ENCODE measurements at places on chromosomes 4 and X.

- no peak for DNase-seq
Measured at GRCh38 chr4:145546175-145546915, 64.7 kb downstream of the SMAD1 start.

DNA sequence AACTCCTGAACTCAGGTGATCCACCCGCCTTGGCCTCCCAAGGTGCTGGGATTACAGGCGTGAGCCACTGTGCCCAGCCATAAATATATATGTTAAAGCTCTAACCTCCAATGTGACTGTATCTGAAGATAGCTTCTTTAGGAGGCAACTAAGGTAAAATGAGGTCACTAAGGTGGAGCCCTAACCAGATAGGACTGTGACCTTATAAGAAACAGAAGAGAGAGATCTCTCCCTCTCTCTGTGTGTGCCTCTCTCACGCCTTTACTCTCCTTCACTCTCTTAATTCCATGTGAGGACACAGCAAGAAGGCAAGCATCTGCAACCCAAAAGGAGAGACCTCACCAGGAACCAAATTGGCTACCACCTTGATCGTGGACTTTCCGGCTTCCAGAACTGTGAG lies 926 bp upstream of the MAGIX start:
- no peak for DNase-seq

DNA sequence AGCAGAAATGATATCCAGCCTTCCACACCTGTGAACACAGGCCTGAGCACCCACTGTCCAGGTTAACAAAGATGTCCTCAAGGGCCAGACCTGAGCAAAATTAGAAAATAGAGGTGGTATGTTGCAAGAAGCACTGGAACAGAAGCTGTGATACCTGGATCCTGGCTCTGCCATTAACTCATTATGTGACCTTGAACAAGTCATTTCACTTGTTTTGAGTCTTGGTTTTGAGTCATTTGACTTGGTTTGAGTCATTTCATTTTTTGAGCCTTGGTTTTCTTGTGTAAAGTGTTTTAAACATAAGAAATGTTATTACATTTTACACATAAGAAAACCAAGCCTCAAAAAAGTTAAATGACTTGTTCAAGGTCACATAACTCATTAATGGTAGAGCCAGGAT lies 2.9 kb upstream of the NWD2 start:
- DNase-seq, result no peak

DNA sequence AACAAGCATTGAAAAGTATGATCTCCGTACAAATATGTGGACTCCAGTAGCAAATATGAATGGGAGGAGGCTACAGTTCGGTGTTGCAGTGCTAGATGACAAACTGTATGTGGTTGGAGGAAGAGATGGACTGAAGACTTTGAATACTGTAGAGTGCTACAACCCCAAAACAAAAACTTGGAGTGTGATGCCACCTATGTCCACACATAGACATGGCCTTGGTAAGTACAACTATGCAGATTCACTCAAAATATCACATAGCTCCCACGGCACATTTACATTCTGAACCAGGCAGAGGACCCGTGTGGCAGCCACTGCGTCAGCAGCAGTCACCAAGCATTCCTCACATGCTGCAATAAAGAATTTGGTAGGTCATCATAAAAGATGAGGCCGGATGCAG lies 41.3 kb downstream of the KLHL5 start:
- no peak for DNase-seq

- DNase-seq, result no peak
Measured at GRCh38 chrX:53379747-53380146, 42.7 kb downstream of the SMC1A start.

GRCh38 chrX:80879916-80880315 lies 70.2 kb upstream of the BRWD3 start:
- DNase-seq, result no peak

DNA sequence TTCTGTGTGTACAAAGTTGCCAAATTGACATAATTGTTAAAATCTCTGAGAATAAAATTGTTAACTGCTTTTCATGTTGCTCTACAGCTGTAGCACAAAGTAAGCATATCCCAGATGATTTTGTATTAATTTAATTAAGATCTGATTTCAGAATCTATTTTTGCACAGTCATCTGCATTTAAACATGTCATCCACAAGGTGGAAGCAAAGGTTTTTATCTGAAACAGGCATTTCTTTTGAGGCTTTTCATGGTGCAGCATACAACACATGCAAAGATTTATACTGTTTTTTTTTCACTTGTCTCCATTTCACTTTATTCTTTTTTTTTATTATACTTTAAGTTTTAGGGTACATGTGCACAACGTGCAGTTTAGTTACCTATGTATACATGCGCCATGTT lies 51.2 kb downstream of the GC start:
- DNase-seq, result no peak

- no peak for DNase-seq
Measured at GRCh38 chrX:327660-328126, 9.1 kb upstream of the GTPBP6 start.

DNA sequence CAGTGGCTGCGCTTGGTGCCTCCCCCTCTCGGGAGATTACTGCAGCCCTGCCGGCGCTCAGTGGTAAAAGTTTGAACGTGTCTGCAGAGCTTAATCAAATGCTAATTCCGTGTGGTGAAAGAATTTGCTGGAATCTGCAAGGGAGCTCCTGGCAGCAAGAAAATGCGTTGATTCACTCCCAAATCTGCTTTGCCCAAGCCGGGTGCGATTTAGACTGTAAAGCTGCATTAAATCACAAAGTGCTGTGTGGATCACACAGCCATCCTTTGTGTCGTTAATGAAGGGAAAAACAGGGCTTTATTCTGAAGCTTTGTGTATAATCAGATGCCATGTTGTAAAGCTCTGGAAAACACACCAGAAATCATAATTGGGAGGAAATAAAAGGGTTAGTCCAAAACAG lies 444.1 kb downstream of the BCOR start:
- DNase-seq, result no peak

- no peak for DNase-seq
Measured at GRCh38 chr4:150943818-150944217, 71.3 kb downstream of the LRBA start.

DNA sequence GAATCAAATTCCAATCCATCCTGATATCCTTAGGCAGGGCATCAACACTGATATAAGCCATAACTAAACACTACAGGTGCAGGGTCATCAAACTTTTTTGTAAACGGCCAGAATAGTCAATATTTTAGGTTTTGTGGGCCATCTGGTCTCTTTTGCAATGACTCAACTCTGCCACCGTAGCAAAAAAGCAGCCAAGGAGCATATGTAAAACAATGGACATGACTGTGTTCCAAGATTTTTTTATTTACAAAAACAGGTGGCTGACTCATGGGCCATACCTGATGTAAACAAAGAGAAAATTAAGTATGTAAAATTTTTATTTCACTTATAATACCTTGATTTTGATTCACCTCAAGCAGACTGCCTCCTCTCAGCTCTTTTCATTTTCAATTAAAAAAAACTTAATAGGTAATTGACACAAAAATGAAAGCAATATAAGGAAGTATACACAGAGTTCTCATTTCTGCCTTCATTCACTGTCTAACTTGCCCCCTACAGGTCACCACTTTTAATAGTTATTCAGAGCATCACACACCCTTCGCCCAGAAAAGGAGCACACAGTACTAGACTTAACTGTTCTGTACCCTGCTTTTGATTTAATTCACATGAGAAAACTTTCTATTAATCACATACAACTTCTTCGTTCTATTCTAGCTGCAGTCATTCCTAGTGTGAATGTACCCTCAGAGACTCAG lies 35.3 kb upstream of the GPM6B start:
- no peak for DNase-seq

DNA sequence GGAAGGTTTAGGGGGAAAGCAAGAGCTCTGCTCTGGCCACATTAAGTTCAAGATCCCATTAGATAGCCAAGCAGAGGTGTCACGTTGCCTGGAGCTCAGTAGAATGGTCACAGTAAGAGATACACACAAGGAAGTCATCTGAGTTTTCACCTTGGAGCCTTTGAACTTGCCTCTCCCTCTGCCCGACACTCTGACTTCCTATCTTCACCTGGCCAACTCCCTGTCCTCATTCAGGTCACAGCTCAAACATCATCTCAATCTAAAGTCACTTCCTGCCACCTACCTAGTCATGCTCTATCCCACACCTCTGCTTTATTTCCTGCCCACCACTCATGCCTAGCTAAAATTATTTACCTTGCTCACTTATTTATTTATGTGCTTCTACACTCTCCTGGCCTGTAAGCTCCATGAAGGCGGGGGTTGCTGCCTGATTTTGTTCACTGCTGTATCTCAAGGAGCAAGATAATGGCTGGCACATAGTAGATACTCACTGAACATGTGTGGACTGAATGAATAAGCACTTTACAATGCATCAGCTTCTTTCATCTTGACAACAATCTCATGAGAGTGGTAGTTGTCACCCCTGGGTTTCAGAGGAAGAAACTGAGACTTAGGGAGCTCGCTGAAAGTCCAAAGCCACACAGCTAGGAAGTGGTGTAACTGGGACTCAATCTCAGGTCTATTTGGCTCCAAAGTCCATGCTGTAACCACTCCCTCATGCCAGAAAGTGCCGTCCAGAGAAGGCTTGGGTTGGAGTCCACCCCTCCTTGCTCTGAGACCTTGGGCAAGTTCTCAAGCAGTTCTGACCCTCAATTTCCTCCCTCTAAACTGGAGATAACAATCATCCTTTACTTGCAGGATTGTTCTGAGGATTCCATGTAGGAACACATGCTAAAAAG lies 40.3 kb downstream of the EFNB1 start:
- no peak for DNase-seq

GRCh38 chrX:129938081-129938480 lies 32.1 kb downstream of the UTP14A start:
- no peak for DNase-seq

GRCh38 chr4:151359576-151359975 lies 34.2 kb upstream of the SH3D19 start:
- peak; percentile 18 for DNase-seq

DNA sequence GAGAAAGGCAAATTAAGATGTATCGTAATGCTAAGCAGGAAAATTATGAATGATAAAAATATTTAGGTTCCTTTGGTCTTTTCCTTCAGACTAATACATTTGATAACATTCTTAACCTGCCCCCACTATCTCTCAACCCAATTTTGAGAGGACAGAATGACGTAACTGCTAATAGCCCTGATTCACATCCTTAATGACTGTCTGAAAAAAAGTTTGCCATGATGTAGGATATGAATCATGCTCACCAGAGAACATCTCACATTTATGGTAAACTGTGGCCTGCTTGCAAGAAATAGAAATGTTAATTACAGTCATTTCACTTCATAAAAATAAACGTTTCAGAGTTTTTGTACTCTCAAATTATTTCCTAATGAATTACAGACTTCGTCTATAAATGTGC lies 128.0 kb upstream of the VEGFC start:
- no peak for DNase-seq

- no peak for DNase-seq
Measured at GRCh38 chr4:86809809-86810208, 39.4 kb downstream of the SLC10A6 start.

DNA sequence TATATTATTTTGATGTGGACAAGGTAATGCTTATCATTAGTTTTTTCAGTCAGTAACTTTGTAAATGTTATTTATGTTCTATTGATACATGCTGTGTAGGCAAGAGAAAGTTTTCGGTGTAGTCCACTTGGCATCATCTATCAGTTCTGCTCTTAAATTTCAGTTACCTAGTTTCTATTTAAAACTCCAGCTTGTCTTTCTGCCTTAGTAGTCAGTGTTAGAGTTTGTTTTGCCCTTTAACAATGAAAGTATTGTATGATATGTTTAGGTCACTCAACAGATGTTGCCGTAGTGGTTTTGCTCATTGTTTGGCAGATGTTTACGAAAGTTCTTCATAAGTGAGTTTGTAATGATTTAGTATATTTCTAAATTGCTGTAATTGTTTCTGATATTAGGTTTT lies 34.9 kb upstream of the FHDC1 start:
- DNase-seq, result no peak

DNA sequence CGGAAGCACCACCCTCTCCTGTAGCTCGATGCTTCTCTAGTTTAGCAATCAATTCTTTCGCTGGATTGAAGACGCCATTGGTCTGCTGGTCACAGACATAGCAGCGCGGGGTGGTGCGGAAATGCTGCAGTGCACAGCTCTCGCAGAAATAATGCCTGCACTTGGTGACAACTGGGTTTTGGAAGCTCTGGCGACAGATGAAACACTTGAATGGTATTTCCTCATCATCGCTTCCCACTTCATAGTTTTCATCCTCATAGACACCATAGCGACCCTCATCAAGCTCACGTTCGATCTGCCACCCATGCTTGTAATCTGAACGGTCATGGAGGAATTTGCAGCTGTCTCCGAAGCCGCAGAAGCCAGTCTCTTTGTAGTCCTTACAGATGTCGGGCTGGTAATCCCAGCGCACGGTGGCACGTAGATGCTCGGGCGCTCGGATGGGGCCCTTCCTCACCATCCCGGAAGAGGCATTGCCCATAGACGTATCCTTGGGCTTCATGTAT lies 854 bp downstream of the RNF113A start:
- DNase-seq, result peak; percentile 51

DNA sequence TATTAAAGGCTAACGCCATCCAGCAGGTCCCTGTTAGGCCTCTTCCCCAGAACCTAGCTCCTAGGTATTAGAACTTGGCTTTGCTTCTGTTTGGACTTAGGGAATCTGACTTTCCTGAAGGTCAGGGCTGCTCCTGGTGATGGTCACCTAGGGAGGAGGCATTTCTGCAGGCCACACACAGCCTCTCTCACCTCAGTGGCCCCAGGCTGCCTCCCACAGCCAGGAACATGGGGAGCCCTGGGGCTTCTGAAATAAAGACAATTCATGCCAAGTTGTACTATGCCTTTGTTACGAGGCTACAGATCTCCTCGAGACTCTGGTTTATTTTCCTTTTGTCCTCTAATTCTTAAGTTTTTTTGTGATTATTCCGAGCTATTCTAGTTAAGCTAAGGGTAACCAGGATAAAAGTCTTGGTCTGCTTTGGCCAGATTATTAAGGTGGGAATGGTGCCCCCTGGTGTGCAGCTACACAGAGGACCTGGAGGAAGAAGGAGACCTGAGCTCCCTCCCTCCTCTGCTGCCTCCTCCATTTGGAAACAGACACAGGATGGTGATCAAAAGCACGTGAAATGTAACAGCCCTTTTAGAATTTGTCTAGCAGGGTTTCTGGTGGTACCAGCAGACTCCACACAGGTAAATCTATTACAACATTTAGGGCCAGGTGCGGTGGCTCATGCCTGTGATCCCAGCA lies 131.0 kb downstream of the DCLK2 start:
- no peak for DNase-seq

DNA sequence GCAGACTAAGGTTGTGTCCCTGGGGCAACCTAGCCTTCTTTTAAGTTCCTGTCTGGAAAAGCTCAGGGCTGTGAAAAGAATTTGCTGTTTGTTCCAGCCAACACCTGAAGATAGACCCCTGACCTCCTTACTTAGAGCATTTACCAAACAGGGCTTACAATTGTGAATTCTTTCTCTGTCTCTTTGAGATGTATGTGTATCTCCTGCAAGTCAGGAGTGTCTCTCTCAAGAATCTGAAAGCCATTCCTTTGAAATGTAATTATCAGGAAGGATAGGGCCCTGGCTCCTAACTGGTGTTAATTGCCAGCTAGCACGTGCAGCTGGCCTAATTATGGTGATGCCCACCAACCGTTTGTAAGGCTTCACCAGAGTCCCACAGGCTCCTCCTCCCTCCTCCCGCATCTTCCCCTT lies 18.2 kb downstream of the CCNG2 start:
- DNase-seq, result no peak
